ENCODE measurements at places on chromosomes 2 and 18.

- no peak for DNase-seq
Measured at GRCh38 chr2:152411154-152411553, 76.2 kb downstream of the FMNL2 start.

- DNase-seq: no peak
Measured at GRCh38 chr2:23209059-23209458, 175.9 kb upstream of the KLHL29 start.

DNA sequence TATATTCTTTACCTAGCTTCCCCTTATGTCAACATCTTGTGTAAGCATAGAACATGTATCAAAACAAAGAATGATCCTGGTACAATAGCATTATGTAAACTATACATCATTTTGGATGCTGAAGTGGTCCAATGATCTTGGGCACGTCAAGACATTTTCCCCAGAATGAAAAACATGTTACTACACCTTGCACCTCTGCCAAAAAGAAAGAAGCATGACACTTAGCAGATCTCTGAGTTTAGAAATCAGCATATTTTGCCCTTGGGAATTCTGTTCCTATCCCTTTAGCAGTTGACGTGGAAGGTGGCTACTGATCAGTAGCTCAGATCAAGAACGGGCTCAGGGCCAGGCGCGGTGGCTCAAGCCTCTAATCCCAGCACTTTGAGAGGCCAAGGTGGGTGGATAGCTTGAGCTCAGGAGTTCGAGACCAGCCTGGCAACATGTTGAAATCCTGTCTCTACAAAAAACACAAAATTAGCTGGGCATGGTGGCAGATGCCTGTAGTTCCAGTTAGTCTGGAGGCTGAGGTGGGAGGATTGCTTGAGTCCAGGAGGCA lies 1.7 kb upstream of the LCLAT1 start:
- no peak for DNase-seq

GRCh38 chr2:174610243-174610995 lies 12.8 kb upstream of the WIPF1 start:
- no peak for DNase-seq

GRCh38 chr18:3874581-3874980 lies 424.6 kb downstream of the TGIF1 start:
- DNase-seq: no peak

DNA sequence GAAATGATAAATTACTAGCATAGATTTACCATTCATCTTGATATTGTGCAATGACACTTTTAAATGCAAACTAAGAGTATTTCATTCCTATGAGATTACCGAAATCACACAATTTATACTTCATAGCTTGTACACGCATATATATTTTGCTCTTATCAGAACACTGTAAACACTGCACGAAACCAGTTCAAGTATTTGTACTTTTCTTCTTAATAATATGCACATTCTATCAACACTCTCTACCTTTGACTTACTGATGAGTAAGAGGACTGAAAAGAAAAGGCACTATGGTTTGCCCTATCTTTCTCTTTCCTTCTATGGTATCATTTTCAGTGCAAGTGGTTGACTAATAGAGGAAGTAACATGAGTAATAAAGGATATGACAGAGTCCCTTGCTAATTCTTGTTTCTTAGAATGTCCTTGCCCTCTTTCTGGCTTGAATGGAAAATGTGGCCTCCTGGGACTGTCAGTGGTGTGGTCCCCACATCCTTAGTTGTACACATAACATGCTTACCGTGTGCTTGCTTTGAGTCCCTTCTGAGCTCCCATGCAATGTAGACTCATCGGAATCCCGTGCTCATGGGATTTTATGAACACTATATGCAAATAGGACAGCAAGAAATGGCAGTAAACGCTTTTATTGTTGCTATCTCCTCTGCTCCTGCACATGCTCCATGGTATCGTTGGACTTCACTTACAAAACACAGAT lies 363.5 kb upstream of the TNP1 start:
- no peak for DNase-seq

DNA sequence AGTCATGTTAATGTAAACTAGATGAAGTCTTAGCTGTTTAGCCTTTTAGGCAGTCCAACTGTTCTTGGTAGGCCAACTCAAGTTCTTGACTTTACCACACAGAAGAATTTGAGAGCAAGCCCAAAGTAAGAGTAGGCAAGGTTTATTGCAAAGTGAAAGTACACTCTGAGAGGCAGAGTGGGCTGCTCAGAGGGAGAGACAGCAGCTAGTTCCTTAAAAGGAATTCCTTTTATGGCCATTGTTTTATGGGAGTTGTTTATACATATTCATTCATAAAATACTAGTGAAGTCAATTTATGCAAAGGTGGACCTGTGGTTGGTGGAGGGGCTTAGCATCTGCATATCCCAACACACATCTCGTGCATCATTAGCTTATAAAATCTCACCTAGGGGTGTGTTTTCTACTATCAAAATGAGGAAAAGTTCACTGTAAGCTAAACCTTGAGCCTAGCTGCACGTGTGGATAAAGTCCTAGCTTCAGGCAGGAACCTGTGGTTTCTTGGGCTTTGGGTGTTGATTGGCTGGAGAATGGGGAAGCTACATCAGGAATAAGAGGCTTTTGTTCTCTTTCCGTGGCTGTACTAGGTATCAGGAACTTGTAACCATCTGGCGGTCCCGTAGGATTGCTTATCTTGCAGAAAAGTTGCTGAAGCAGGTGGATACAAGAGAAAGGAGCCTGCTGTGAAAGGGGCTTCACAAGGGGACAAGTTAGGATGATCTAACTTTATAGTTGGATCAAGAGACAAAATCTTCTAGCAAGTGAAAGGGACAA lies 110.4 kb upstream of the GULP1 start:
- no peak for DNase-seq

GRCh38 chr18:7567474-7568425 lies 634 bp downstream of the PTPRM start:
- DNase-seq: no peak

DNA sequence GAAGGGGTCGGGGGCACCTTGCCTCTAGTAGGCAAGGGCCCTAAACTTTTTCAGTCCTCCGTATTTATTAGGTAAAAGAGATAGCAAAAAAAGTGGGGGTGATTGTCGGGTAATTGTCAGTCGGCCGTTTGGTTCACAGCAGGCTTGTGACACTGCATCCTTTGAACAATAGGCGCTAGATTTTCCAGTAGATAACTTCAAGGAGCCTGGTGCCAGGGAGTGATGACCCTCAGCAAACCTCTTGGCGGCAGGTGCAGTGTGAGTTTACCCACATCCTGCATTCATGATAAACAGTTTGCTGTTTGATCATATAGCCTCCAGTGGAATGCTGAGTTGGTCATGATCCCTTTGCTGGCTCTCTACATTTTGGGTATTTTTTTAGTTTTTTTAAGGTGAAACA lies 22.9 kb downstream of the SERPINB8 start:
- no peak for DNase-seq

DNA sequence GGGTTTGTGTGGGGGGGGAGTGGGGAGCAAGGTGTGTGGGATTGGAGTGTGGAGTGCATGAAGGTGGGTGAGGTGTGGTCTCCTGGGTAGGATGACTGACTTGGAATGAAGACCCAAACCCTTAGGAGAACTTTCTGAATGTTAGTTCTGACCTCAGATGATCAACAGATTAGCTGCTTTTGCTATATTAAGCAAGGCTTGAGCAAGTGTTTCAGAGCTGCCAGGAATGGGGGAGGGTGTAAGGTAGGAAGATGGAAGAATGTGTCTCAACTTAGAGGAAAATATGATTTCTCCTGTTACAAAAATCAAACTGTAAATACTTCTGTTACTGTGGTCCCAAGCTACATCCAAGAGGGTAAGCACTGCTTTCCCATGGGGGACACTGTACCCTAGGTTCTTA lies 273.6 kb downstream of the TGIF1 start:
- DNase-seq: no peak

GRCh38 chr2:190340369-190340768 lies 3.0 kb upstream of the INPP1 start:
- no peak for DNase-seq

DNA sequence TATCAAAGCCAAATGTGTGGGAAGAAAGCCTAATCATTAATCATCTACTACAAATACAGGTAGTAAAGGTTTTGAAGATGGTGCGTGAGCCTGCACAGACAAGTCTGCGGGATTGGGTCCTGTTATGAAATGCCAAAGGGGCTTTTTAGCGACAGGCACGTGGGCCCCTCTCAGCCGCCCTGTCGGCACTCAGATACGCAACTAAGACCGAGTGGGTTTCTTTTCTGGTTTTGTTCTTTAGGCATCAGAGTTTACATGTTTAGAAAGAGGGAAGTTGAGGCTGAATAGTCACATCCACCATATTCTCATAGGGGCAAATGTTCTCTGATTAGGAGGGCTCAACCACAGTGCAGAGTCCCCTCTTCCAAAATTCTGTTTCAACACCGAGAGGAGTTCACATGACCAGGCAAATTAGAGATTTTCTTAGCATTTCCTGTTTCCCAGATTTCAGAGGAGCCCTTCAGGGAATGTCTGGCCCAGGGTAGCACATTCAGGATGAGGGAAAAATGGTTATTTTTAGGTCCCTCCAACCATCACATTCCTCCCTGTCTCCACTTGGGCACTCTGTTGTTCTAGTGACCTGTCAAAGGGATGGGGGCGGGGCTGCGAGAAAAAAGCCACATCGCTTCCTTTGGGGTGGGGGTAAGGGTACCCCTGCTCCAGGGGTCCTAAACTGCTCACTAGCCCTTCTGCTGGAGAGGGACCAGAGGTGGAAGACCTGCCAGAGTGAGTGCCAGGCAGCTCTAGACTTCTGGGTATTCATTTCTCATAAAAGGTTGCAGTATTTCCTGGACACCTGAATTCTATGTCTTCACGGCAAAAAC lies 159.2 kb downstream of the BCL2 start:
- no peak for DNase-seq

GRCh38 chr2:212930556-212931260 lies 220.7 kb downstream of the IKZF2 start:
- DNase-seq: no peak

- DNase-seq: no peak
Measured at GRCh38 chr18:55634545-55634944, 46.6 kb upstream of the TCF4 start.

DNA sequence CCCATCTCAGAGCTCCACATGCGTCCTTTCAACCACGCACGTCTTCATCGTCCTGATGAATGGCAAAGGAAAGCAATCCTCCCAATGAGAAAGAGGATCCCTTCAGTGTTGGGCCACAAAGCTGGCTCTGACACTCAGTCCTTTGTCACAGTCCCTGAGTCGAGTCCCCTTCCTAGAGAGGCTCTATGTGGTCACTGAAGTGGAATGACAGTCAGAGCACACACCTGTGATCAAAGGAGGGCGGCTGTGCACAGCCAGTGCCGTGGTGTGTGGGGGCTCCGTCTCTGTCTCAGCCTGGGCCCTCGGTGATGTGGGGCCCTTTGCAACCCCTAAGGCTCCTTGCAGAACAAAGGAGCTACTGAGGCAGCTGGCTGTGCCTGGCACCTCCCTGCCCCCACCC lies 157.3 kb upstream of the APCDD1 start:
- no peak for DNase-seq
